GM23248 (cell line): ENCODE measurements at places on chromosomes 7 and 10. TPM values are rescaled to one million over a fixed set of nuclear protein-coding genes. Genes with fewer than 3 reads are reported as not detected.

PRSS37 gene
- not detected in 2 replicates for total RNA-seq

CACNA2D1 gene
- total RNA-seq, result 21.2 and 31.1 TPM in 2 replicates

- H3K36me3 ChIP-seq, result peaks cover 8% of the 10 kb centered on the region; the same call in 1 of the 2 replicates
- no peak overlapping the region for H3K27ac ChIP-seq
- H3K4me3 ChIP-seq, result no peak overlapping the region
- peaks cover 29% of the 10 kb centered on the region for H3K4me1 ChIP-seq
- H3K27me3 ChIP-seq, result no peaks in the 10 kb centered on the region
- no peak for DNase-seq
These were observed 52.8 kb downstream of the CDK6 start for GRCh38 chr7:92783260-92784201.

GRCh38 chr7:157000741-157001653 lies 9.5 kb downstream of the MNX1 start:
- H3K4me1 ChIP-seq, result no peaks in the 10 kb centered on the region
- no peak for DNase-seq

WIPF3 gene
- not detected in 2 replicates for total RNA-seq

DNA sequence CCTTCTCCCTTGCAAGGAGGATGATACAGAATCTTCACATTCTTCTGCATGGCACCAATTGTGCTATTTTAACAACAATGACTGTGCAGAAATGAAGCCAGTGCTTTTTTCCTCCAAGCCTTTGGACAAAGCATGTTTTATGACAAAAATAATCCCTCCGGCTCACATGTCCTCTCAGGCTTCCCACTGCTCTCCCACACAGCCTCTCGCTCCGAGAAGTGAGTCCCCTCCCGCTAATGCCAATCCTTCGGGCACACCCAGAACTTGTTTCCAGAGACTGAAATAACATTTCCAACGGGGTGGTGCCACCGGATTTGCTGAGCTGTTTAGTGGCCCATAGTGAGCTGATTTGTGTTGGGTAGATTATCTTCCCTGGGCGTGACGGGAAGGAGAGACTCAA lies 35.8 kb downstream of the RBM17 start:
- peaks cover 16% of the 10 kb centered on the region for H3K4me1 ChIP-seq
- H3K36me3 ChIP-seq, result no peaks in the 10 kb centered on the region
- H3K27me3 ChIP-seq, result no peaks in the 10 kb centered on the region
- 0 out of 2 replicates have a peak overlapping the region, but pooled peaks have one; percentile 2 for H3K4me3 ChIP-seq
- no peak overlapping the region for H3K27ac ChIP-seq

GRCh38 chr10:62517252-62517651 lies 143.1 kb downstream of the ZNF365 start:
- no peaks in the 10 kb centered on the region for H3K27me3 ChIP-seq
- H3K4me3 ChIP-seq, result no peak overlapping the region
- no peak overlapping the region for H3K27ac ChIP-seq
- DNase-seq, result no peak
- H3K36me3 ChIP-seq, result no peaks in the 10 kb centered on the region
- peaks cover 13% of the 10 kb centered on the region; the same call in 1 of the 2 replicates for H3K4me1 ChIP-seq

SMNDC1 gene
- total RNA-seq, result 5.1 and 5.3 TPM in 2 replicates

TWIST1 gene
- total RNA-seq, result 45.7 and 47.8 TPM in 2 replicates

DNA sequence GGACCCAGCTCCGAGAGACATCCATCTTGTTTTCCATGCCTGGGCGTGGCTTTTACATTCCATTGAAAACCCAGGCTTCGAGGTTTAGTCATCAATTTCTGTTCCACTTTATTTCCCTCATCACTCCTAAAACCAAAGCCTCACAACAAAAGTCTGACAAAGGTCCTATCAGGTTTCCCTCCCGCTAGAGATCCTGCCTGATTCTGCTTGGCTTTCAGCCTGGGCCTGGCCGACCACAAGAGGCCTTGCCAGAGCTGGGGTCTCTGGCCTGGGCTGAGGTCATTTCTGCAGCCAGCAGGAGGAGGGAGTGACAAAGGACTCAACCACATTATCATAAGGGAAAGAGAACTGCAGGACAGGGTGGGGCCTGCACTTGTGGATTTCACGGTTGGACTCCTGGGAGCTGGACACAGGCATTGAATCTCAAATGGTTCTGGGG lies 167.0 kb downstream of the FANK1 start:
- H3K4me1 ChIP-seq, result peaks cover 61% of the 10 kb centered on the region
- peak overlapping the region; percentile 98 for H3K27ac ChIP-seq
- peak; percentile 88 for DNase-seq
- H3K4me3 ChIP-seq, result no peak overlapping the region
- H3K36me3 ChIP-seq, result peaks cover 5% of the 10 kb centered on the region; the same call in 1 of the 2 replicates
